ENCODE measurements at places on chromosomes 2 and 18.

- no peak for DNase-seq
Observed at GRCh38 chr2:191650896-191651773, 26.8 kb upstream of the NABP1 start.

DNA sequence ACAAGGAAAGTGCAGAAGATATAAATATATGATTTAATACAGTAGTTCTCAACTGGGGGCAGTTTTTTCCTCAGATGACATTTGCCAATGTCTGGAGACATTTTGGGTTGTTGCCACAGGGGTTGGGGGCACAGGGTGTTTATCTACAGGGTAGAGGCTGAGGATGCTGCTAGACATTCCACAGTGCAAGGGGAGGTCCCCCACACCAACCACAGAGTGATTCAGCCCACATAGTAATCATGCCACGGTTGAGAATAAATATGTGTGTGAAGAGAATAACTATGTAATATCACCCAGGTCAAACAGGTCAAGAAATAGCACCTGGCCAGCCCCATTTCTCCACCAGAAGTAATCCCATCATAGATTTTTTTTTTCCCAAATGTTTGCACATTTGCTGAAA lies 17.9 kb downstream of the DYSF start:
- DNase-seq, result no peak

GRCh38 chr2:111219734-111220505 lies 99.2 kb downstream of the BCL2L11 start:
- DNase-seq, result no peak

DNA sequence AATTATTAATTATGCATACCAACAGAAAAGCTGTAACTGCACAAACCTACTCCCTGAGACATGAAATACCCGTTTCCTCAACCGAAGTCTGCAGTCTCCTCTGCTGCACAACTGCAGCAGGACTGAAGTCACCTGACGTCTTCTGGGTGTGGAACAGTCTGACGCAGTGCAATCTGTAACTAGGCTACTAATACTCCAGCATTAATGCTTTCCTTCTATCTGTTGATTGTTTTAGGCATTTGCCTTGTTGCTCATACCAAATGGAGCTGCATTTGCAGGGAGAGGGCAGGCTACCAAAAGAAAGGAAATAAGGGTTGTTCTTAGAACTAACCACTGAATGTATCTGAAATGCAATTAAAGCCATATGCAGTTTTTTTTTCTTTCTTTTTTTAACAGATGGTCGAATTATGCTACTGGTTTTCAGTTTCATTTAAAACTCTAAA lies 40.1 kb downstream of the RTN4 start:
- no peak for DNase-seq

- DNase-seq, result no peak
Observed at GRCh38 chr18:45780568-45780967, 44.9 kb upstream of the SIGLEC15 start.

DNA sequence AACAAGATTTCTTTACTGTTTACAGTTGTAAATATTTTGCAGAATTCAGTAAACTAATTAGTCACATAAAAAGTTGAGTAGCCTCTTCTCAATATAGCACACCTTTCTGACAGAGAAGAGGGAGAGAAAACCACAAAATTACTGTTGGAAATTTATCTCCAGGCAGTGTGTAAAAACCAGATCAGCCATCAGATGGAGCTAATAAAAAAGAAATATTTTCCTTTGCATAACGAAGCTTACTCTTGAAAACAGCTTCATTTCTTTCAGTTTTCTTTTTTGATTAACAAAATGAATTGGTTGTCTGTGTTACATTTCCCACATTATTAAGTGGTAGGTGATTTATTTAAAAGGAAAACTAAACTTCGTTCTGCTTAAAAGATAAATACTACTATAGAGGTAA lies 259.3 kb upstream of the KCNJ3 start:
- peak; percentile 9 for DNase-seq

GRCh38 chr2:193088026-193088425 lies 893.3 kb upstream of the TMEFF2 start:
- no peak for DNase-seq

GRCh38 chr2:191150600-191151330 lies at the start of gene STAT4:
TSS of gene STAT4 (minus strand) at chr2:191150994. CDS start at chr2:191148203, 2,791 bp downstream.
- DNase-seq, result peak; percentile 40

DNA sequence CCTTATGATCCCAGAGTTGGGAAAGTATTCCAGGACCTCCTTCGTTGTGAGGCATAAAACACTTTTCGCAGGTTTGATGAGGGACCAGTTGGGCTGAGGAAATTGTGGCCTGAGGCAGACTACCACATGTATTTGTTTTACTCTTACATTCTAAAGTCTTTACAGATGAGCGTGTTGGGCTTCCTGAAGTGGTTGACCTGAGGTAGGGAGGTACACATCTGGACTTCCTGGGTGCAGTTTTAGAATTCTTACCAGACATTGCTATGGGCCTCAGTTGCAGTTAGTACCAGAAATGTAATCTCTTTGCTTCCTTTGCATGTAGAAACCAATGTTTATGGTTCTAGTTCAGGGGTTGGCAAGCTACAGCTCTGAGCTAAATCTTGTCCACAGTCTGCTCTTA lies 48.7 kb downstream of the COA5 start:
- DNase-seq, result no peak

DNA sequence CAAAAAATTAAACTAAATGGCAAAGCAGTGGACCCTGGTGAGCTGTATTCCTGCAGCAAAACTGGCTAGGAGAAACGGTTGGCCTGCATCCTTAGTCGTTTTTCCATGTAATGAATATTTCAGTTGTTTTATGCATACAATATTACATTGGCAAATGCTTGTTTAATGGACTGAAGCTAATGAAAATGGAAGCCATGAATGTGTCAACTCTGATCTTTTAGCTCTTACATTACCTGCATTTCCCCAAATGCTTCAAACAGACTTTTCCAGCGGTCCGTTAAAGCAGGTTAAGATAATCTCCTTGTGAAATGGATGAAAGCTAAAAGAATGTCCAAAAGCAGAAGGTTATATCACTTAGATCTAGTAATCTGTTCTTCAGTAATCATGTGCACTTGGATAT lies 686.3 kb upstream of the SETBP1 start:
- no peak for DNase-seq

- DNase-seq, result no peak
Observed at GRCh38 chr2:233497692-233498091, 68.9 kb downstream of the USP40 start.

- peak; percentile 5 for DNase-seq
Observed at GRCh38 chr2:222827417-222827816, 33.4 kb upstream of the ACSL3 start.

DNA sequence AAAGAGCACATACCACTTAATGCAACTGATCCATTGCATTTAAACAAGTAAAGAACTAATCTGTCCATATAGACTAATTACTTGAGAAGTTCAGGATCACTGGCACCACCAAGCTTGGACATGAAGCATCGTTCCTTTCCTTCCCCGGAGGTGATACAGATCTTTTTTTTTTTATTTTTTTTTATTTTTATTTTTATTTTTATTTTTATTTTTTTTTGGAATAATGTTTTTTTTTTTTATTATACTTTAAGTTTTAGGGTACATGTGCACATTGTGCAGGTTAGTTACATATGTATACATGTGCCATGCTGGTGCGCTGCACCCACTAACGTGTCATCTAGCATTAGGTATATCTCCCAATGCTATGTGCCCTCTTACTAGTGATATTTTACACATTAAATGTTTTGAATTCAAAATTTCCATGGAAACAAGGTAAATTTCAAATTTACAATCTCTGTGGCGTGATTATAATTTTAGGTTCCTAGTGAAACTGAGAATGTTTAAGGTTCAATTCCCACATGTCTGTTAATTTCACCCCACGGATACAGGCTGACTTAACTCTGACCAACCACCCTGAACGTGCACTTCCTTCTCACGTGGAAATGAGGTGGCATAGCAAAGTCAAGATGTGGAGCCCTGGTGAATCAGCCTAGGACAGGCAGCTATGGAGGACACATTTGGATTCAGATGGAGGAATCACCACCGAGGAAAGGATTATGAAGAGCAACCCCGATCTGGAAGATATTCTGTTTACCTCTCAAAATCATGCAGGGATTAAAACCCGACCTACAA lies 101.6 kb upstream of the THOC1 start:
- DNase-seq, result no peak

- DNase-seq, result no peak
Observed at GRCh38 chr2:5685225-5685624, 7.0 kb upstream of the SOX11 start.

- no peak for DNase-seq
Observed at GRCh38 chr2:236363711-236364277, 99.6 kb upstream of the ASB18 start.

DNA sequence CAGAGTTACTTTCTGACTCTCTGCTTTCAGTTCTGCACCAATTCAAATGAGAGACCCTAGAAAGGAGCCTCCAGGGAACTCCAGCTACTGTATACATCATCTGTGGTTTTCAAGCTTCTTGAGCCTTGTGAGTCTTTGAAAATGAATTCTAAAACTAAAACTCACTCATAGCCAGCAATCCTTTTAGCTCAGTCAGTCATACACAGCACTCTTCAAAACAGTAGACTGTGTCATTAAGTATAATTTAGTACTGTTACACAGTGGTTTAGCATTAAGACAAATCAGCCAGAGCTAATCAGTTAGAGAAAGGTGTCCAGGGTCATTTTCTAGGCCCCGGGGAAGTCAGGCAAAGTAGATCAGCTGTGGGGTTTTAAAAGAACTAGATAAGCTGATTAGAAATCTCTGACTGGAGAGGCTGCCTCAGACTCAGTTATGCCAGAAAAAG lies 322.1 kb upstream of the THUMPD2 start:
- no peak for DNase-seq

DNA sequence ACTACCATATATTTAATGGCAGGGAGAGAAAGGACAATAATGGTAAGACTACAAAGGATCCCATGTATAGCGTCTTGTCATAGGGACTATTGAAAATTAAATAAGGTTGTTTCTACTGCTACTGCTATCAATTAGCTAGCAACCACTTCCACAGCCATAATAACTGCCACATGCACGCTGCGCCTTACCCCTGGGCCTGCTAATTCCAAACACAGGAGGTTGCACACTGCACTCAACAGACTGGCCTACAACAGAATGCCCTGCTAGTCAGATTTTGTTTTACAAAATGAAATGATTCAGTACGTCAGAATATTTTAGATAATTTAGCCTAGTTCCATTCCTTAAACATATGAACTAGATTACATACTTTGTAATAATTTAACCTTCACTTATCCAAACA lies 121.0 kb upstream of the SMAD7 start:
- no peak for DNase-seq

DNA sequence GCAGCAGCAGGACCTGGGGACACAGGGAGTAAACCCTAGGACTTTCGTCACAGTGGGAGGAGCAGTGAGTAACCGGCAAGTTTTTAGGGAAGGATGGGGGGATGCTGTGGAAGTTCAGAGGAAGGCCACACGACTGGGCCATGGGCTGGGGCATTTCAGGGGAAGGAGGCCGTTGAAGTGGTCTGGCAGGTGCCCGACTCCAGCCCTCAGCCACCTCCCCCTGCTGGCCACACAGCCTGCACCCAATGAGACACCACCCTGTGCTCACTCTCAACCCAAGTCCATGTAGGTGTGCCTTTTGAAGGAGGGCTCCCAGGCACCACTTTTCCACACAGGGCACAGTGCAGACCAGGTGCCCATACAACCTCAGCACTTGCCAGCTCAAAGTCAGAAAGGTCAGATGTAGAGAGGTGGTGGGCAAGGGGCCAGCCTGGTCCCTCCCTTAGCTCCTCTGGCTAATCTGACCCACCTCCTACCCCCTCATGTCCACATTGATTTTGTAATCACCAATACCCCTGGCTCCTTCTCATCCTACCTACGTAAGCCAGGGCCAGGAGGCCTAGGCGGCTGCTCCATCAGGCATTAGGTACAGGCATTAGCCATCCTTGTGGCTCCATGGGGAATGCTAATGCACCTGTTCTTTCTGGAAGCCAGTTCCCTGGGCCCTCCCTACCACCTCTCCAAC lies 211.2 kb downstream of the SMAD2 start:
- DNase-seq, result no peak

GRCh38 chr2:12044857-12045256 lies 298.4 kb downstream of the LPIN1 start:
- DNase-seq, result no peak

- no peak for DNase-seq
Observed at GRCh38 chr2:10935366-10935918, 23.7 kb downstream of the KCNF1 start.

- no peak for DNase-seq
Observed at GRCh38 chr2:2156881-2157280, 174.2 kb downstream of the MYT1L start.

DNA sequence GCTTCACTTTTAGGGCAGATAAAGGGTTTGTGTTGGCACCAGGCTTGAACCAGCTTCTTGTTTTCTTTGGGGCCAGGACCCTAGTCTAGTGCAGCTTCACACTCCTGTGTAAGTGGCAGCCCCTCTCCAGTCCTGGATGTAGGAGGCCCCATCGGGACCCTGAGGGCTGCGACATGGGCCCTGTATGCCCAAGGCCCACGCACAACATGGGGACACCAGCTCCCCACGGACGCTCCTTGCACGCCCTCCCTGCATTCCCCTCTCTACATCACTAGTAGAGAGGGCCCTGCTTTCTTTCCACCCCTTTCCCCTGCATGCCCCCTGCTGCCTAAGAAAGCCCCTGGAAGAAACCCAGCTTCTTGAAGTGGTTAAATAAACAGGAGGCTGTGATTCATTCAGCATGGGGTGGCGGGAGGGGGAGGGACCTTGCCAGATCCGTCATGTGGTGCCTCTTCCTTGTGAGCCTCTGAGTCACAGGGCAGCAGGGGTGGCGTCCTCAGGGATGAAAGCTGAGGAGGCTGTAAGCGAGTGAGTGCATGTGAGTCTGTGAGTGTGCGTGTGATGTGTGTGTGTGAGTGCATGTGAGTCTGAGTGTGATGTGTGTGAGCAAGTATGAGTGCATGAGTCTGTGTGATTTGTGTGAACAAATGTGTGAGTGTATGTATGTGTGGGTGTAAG lies 42.5 kb downstream of the COPS8 start:
- DNase-seq, result no peak

DNA sequence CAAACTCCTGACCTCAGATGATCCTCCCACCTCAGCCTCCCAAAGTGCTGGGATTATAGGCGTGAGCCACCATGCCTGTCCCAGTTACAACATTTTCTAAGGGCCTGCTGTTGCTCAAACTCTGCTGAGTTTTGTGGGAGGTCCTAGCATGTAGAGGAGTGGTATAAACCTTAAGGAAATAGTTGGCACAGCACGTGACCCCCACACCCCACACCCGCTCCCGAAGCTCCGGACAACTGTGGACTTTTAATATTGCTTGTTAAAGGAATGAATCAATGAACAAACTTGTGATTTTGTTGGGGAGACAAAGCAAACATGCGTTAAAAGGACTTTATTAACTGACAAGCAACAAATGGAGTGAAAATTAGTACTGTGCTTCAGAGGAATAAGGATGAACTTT lies 137.8 kb upstream of the GATA6 start:
- no peak for DNase-seq

- peak; percentile 96 for DNase-seq
Observed at GRCh38 chr2:127208313-127208712, 11.8 kb downstream of the CYP27C1 start.

All from COR-L47 (cell line).